ENCODE measurements at places on chromosomes 1 and 21.

DNA sequence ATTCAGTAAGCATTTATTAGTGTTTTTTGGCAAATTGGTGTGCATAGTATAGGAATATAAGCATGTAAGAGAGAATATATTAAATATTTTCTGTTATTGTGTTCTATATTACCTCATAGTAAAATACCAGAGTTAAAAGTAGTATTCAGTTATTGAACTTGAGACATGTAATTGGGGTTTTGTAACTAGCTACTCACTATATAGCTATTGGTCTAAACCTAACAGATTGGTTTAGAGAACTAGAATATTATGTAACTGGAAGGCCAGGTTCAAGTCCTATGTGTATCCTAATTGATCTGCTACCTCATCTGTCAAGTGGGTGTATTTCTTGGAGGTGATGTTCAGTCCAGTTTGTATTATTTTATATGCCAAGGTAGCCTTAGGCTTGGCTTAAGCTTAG is 26.3 kb downstream of the CLIC4 start:
- no peak for DNase-seq

DNA sequence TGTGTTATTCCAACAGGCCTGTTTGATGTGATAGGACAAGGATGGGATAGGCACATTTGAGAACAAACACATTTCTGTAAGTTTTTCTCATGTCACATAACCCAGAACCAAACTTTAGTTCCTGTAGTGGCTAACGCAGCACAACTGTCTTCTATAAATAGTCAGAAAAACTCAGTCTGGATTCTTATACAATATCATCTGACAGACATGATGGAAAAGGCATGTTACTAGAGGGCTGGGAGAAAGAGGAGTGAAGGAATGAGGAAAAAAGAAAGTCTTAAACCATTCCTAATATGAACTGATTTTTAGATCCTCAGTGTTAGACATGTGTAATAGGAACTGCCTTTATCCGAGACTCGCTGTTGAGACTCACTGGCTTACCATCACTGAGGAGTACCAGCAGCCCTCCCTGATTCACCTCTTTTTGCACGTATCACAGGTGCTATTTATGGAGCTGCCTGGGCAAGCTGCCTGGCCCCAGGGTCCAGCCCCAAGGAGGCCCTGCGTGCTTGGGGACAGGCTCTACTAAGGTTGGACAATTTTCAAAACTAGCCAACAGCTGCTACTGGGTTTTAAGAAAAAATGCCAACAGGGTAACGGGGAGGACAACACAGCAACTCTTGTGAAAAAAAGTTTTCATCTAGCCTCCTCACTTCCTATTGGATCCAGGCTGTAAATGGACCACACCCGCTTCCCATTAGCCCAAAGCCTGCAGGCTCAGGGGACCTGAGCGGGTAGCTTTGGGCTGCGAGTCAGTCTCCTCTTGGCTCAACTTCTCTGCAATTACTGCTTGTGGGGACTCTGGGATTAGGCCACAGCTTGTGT is 30.7 kb upstream of the SERBP1 start:
- no peak for DNase-seq

GRCh38 chr1:80457409-80457808 is 1343.3 kb upstream of the ADGRL2 start:
- no peak for DNase-seq

- no peak for DNase-seq
These were observed 11.5 kb downstream of the ACADM start for GRCh38 chr1:75736016-75736415.

GRCh38 chr1:11792106-11792505 is 13.7 kb downstream of the MTHFR start:
- DNase-seq, result no peak

DNA sequence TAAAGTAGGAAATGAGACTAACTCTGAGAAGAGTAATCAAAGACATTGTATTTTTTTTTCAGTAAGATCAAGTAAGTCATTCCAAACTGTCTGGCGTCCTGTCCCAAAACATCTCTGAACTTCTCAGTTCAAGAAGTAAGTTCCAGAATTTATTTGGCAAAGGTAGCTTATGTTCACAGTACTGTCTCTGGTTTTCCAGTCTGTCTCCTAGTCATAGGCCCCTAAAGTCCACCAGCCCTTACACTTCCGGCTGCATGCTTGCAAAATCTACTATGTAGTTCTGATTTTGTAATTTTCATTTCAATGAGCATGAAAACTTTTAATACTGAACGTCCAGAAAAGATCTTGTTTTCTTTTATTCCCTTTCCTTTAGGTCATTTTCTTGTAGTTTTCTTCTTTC is 61.4 kb upstream of the S1PR1 start:
- no peak for DNase-seq
